ENCODE measurements at places on chromosomes 11 and 22.

GRCh38 chr11:119092880-119093842 lies 8.5 kb downstream of the HMBS start:
- DNase-seq = no peak

GRCh38 chr11:63937713-63938478 lies 906 bp upstream of the NAA40 start:
- no peak for DNase-seq

- no peak for DNase-seq
These were observed 849.1 kb upstream of the API5 start for GRCh38 chr11:42462558-42463310.

- no peak for DNase-seq
These were observed 5.1 kb downstream of the APOL2 start for GRCh38 chr22:36234213-36234612.

DNA sequence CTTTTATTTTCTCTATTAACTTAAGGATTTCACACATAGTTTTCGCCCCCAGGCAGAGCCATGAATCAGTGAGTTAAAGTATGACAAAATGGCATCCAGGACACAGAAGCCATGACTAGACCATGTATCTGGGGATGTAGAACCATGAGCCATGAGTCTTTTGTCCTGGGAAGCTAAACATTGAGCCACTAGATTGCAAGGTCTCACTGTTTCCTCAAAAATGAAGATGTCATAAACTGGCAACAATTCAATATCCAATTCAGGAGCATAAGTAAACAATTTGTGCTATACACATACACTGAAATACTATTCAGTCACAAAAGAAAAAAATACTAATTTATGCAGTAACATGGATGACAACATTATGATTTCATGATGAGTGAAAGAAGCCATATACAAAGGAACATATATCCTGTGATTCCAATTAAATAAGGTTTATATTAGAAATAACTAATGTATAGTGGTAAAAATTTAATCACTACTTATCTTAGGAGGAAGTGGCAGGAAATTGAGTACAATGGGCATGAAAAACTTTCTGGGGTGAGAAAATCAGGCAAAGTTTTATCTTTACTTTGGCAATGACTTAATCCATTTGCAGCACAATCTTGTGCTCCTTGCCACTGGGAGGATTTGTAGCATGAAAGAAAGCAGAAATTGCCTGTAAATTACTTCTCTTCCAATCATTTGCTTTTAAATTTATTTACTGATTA lies 28.5 kb upstream of the CARD16 start:
- DNase-seq = no peak

GRCh38 chr22:20852503-20852902 lies 6.1 kb downstream of the PI4KA start:
- DNase-seq = no peak

GRCh38 chr11:120112174-120112796 lies 25.6 kb downstream of the TRIM29 start:
- no peak for DNase-seq

DNA sequence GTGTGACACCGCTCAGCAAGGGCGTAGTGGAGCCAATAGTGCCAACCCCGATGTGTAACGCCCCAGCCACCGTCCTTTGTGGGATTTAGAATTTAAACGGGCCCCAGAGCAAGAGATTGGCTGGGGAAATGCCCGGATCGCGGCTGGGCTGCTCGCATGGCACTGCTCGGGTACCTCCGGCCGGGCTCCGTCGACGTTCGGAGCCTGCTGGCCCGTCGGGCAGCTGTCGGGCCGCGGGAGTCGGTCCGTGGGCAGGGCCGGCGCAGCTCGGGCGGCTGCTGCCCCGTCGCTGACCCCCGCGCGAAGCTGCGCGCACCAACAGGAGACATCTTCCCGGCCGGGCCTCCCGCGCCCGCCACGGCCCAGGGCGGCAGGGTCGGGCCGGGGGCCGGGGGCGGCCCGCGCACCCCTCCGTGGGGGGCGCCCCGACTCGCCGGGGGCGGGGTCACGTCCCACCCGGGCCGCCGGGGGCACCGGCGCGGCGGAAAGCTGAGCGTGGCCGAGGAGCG lies 1.3 kb upstream of the KDM2A start:
- no peak for DNase-seq

DNA sequence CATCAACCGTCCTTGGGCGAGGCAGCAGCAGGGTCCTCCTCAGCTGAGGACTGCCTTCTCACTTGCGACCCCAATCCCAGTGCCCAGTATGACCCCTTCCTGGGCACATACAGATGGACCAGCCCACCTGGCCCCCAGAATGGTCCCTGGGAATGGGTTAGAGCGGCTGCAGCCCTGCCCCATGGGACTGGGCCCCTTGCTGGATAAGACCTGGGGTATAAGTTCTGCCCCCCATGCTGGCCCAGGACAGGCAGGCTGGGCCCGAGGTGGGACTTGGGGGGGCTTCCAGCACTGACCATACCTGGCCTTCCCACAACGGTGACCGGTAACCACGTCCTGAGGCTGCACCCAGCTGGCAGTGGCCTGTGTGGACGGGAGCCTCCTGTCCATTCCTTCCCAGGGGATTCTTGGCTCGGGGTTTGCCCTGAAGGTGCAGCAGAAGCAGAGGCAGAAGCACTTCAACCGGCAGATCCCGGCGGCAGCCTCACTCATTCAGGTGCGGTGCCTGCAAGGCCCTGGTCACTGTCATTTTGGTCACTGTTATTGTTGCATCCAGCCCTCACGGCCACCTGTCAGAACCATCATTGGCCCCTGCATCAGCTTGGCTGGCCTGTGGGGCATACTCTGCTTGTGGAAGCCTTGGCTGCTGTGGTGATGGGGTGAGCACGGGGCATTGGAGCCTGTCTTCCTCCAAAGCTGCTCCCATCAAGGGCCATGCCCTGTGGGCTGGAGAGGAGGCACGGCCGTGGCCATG lies 114.8 kb downstream of the KCNQ1OT1 start:
- DNase-seq = no peak

GRCh38 chr22:20459152-20459542 lies 21.5 kb upstream of the SCARF2 start:
- DNase-seq = no peak

- no peak for DNase-seq
These were observed 1.3 kb upstream of the CLCF1 start for GRCh38 chr11:67374571-67375281.

DNA sequence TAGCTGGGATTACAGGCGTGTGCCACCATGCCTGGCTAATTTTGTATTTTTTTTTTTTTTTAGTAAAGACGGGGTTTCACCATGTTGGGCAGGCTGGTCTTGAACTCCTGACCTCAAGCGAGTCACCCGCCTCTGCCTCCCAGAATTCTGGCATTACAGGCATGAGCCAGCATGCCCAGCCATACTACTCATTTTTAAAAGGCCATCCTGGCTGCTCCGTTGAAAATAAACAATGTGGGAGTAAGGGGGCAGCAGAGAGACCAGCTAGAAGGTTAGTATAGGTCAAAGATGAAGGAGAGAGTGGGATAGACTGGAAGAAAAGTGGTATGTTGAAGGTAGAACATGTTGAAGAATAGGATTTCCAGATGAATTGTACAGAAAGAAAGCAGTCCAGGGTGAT lies 17.6 kb upstream of the LIN7C start:
- DNase-seq = peak; percentile 44

DNA sequence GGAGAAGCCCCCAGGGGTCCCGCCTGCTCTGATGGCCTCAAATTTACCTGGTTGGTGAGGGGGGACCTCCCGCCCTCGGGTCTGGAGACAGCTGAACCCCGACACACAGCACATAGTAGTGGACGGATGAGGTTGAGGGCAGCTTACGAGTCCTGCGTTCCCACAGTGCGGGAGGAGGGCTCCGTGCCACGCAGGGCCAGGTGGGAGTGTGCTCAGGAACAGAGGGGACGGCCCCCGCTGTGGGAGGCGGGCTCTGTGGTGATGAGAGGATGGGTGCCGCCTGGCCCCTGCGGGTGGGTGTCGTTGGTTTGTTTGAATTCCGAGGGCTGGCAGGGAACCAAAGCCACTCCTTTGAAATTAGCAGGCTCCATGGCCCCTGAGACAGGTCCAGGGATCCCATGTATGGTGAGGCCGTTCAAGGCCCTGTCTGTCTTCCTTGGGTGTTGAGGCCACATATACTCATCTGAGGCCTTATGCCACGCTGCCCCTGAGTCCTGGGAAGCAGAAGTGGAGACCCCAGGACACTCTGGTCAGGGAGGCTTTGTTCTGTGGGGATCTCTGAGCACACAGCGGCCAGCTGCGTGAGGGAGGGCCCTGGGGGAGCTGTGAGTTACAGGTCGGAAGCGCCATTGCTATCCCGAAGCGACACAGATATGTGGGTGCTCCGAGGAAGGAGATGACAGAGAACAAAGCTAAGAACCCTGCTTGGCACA lies 21.9 kb downstream of the NADSYN1 start:
- no peak for DNase-seq

- DNase-seq = no peak
These were observed 2830.6 kb upstream of the OR11H1 start for GRCh38 chr22:12697441-12697840.

DNA sequence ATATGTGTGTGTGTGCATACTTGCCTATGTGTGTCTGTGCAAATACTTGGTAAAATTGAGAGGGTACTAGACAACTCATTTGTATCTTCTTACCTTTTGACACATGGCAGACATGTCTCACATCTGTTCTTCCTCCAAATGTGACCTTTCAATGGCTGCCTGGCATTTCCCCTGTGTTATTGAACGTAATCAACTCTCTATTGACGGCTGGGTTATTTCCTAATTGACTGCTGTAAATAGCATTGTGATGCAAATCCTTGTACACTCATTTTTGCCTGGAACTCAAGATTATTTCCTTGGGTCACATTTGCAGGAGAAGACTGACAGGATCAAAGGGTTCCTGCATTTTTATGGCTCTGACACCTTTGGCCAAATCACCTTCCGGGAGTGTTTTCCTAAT lies 37.4 kb downstream of the KCNQ1 start:
- no peak for DNase-seq
